ENCODE measurements at places on chromosomes 7 and 10.

- no peak for DNase-seq
These were observed 550.3 kb downstream of the GRM8 start for GRCh38 chr7:126702242-126703016.

DNA sequence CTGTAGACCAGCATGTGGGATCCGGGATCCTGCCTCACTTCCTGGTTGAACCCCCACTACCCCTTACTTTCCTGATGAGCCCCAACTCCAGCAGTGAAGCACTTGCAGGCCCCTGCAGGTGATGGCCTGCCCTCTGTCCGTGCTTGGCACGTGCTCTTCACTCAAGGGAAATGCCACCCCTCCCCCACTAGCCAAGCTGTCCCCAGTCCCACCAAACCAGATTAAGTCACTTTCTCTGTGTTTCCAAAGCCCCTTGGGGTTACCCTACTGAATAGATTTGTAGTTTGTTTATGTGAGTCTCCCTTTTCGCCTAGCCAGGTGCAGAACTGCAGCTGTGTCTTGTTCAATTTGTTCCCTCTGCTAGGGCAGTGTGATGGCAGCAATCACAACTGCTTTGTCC, 121.7 kb downstream of the WDFY4 start:
- no peak for DNase-seq

DNA sequence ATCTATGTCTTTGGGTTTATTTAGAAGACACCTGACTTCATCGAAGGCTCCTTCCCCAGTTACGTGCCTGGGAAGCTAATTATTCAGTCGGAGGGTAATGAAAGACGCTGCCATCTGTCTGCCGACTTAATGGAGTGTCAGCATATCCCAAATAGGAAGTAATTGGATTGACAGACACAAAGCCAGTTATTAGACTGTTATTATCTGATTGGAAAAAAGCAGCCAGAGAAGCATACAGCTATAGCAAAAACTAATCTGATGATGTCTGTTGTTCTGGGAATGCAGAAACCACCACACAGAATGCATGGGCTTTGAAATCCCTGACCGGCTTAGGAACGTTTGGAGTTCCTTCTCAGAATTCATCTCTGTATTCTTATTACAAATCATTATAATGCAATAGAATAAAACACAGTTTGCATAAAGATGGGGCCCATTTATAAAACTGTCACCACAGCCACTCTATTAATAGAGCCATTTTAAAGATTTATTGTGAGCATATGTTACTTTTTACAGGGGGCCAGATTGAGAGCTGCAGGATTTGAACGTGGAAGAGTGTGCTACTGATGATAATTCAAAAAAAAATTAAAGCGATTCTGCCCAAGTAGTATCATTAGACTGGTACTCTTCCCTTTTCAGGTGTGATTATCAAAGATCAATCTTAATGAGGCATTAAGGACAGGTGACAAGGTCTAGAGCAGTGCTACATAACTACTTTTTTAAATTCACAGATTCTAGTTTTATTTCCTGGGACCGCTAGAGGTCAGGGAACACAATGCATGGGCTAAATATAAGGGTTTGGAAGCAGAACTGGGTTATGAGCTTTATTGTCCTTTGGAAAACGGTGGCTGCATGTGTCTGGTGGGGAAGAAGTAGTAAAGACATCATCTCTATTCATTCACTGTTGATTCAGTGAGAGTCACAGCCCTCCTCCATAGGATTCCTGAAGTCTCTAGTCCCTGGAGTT, 330.1 kb upstream of the LRGUK start:
- no peak for DNase-seq

GRCh38 chr7:102306916-102307677, 20.4 kb downstream of the SH2B2 start:
- DNase-seq: no peak

DNA sequence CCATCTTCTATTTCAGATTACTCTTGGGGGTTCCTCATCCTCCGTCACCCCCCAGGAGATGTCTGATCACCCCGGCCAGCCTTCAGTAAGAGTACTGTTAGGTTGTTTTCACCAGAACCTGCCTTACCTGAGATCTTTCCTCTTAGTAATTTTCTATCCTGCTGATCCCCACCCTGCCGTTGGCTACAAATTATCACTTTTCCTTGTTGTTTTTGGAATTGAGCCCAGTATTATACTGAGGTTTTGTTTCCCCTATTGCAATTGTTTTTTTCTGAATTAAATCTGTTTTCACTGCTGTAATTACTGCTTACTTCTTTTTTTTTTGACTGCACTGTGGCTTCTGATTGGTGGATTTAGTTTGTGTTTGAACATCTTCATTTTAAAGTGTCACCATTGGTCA, 14.7 kb downstream of the SPAM1 start:
- DNase-seq: no peak

GRCh38 chr7:1727812-1728570, 57.9 kb downstream of the ELFN1 start:
- DNase-seq: no peak

DNA sequence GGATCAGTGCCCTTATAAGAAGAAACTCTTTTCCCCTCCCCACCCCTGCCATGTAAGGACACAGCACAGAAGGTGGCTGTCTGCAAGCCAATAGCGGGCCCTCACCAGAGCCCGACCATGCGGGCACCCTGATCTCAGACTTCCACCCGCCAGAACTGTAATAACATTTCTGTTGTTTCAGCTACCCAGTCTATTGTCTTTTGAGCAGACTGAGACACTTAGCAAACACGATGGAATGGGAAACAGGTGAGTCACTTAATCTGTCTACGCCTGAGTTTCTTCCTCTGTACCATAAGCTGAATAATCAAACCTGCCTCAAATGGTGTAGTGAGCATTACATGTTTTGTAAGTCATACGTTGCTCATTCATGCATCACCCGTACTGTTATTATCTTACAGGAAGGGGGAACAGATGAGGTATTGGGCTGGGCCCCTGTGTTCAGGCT, 58.2 kb downstream of the STRA8 start:
- DNase-seq: no peak

GRCh38 chr10:87092861-87093631, 1.6 kb downstream of the GLUD1 start:
- peak; percentile 7 for DNase-seq

DNA sequence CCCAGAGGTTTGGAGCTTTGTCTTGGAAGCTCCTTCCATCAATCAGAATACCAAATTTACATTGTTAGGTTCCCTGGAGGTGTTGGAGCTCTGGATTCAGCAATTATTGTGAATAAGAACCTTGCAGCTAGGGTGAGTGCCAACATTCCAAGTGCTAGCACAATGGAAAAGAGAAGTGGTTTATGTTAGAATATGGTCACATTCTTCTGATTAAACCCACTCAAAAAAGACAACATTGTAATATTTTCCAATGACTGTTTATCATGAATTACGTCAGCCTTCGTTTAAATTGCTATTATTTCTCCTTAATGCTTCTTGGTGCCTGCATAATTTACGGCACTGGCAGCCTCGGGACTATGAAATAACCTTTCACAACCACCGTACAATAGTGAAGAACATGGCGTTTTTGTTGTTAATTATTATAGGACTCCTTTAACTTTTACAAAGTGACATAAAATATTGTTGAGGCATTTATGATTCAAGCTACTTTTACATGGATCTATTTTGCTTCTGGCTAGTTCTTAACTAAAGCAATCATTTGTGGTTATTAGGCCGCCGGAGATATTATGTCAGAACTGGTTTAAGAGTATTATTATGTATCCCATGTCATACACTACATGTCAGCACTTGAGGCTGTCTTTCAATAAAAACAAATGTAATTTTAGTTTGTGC, 117.7 kb downstream of the ARID5B start:
- no peak for DNase-seq

GRCh38 chr10:93873420-93874115, 20.2 kb upstream of the SLC35G1 start:
- no peak for DNase-seq

DNA sequence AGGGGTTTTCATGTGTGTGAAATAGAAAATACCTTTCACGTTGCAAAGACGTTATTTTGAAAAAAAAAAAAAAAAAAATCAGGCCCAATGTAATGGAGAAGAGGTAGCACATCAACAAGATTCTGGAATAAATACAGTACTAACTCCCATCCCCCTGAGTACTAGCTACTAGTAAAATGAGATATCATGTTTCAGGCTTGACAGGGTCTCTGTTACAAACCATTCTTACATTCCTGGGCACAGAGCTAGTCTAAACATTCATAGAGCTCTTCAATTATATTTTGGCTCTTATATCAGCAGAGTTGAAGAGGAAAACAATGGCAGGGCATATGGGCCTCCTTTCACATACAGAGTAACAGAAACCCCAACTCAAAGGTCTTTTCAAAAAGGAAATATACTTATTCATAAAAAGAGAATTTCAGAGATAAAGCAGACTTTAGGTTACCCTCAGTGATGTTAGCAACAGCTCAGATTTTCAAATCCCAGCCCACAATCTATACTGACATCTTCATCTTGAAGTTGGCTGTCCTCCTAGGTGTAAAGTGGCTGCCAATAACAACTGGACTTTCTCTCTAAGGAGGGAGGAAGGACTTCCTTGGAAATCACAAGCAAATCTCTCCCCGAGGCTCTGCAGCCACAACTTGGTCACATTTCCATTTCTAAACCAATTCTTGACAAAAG, 18.6 kb downstream of the C7orf33 start:
- DNase-seq: no peak

GRCh38 chr7:151017953-151018420, 6.3 kb downstream of the ATG9B start:
- DNase-seq: peak; percentile 48

- DNase-seq: no peak
These were observed 101.9 kb upstream of the PIP4K2A start for GRCh38 chr10:22816298-22816653.

DNA sequence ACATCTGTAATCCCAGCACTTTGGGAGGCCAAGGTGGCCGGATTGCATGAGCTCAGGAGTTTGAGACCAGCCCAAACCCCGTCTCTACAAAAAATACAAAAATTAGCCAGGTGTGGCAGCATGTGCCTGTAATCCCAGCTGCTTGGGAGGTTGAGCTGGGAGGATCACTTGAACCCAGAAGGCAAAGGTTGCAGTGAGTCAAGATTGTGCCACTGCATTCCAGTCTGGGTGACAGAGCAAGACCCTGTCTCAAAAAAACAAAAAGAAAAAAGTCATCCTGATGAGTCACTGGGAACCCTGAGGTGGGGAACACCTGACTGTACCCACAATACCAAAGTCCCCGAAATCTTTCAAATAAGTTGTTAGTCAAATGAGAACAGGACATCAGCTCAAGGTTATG, 80.0 kb downstream of the NEBL start:
- DNase-seq: no peak

Measured in GDM1 (cell line).